ENCODE measurements at places on chromosomes 4 and X. TPM values are rescaled to one million over a fixed set of nuclear protein-coding genes. Genes with fewer than 3 reads are reported as not detected.

DNA sequence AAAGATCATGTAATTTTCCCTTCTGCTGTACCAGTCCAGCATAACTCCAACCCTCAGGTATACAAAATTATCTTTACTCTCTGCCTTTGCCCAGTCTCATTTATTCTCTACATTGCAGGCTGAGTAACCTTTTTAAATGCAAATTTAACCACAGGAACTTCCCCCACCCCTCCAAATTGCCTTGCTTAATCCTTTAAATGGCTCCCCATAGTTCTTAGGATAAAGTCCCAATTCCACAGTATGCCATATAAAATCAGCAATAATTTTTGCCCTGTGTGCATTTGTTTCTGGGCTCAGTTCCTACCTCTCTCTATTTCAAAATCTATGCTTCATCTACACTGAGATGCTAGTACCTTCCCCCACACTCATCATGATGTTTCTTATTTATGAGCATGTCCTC lies 879.7 kb downstream of the RPA4 start:
- DNase-seq: no peak

SMIM31 gene
- not detected for total RNA-seq

DNA sequence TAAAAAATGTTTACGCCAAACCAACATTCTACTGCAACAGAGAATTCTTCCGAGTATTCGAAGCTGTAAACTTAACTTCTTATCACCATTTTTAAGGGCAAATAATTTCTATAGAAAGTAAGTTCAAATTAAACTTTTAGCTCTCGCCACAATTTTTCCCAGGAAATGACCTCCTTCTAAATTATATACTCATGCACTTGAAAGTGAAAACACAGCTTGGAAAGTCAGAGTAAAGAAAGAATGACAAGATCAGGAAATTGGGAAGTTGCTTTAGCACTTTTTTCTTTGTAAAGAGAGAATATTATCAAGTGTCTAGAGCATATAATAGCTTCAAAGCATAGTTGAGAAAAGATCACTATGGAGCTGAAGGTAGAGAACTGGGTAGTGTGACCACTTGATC lies 1.2 kb downstream of the CYBB start:
- no peak for DNase-seq

CCDC149 gene
- 4.8 TPM for total RNA-seq

DNA sequence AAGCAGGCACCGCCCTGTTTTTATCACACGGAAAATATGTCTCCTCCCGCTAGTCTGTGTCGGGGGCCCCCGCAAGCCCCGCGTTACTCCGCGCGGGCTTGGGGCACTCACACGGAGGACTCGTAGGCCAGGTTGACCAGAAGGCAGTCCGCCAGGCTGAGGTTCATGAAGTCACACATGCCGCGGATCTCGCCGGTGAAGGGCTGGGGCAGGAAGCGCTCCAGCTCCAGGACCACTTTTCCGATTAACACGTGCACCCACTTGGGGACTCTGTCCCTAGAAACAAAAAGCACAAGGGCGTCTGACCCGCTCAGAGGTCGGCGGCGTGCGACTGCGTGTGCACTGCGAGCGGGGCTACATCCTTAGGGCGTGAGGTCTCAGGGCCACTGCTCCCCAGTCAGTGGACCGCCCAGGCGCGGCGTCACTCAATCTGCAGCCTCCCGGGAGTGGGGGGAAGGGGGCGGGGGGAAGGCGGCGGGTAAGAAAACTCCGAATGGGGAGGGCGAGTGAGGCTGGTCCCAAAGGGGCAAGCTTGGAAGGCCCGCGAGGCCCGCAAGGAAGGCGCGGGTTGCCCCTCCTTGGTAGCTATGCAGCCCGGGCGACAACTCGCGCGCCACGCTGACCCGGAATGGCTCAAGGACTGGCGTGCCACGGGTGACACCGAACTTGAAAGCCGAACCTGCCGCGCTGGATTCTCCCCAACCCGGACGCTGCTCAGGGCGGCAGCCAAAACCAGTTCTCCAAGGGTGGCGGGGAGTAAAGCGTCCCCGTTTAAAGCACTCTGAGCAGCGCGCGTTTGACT lies 722 bp downstream of the NAAA start:
- DNase-seq: peak; percentile 74

GRCh38 chr4:85062466-85062865 lies 96.0 kb upstream of the WDFY3 start:
- no peak for DNase-seq

PDCL2 gene
- total RNA-seq: 0.21 TPM

DNA sequence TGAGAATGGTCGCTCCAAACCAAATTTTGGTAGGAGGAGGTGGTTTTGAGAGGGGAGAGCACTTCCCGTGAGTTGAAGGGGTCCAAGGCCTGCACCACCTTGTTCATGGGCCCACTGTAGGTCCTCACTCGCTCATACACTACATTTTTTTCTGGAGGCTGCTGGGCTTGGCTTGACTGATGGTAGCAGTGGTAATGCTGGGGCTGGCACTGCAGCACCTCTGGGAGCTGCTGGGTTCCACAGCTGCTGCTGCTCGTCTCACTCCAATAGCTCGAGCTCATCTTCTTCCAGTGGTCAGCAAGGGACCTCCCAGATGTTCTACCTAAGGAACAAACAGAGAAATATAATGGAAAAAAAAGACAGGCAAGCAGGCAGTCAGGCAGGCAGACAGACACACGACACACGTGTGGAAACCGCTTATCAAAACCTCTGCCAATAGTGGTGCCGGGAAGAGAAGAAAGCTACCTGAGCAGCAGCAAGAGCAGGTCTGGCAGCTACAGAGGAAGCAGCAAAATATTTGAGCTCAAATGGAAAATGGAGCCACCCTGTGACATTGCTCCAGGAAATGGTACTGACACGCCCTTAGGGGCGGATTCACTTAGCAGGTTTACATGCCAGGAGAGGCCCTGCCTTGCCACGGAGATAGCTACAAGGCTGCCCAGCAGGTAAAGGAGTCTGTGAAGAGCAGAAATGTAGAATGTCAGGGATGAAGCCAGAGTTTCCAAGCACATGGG lies at the start of gene POF1B:
Gene POF1B, minus strand, starts transcription at position 492 of the 734 bp plus-strand sequence. Its CDS starts 211 bp downstream, at position 281.
- DNase-seq: no peak

DNA sequence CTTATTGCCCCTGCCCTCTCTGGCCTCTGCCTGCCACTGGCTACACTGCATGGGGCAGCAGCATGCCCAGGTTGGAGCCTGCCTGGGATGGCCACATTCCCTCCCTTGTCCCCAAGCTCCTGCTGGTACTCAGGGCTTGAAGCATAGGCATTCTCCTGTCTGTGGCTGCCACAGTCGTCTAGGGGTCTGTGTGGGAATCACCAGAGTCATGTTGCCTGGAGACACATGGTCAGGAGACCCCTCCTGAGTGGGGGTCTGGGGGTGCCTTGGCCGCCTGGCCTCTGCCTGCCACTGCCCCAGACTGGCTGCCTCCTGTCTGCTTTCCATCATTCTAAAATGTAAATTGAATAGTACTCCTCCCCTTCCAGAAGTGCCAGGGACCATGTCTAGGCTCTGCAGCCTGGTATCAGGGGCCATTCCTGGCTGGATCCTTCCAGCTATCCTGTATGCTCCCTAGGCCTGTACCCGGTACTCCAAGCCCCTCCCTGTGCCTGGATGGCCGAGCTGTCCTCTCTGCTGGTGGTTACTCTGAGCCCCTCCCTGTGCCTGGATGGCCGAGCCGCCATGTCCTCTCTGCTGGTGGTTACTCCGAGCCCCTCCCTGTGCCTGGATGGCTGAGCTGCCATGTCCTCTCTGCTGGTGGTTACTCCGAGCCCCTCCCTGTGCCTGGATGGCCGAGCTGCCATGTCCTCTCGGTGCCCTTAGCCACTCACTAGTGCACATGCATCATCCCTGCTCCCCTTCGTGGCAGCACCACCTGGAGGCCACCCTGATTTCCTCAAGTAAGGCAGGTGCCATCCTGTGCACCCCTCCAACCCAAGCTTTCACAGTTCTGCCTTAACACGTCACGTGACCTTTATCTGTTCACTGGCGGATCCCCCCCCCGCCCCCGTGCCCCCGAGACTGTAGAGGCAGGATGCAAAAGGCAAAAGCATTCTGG lies 5.5 kb upstream of the NKX1-1 start:
- DNase-seq: no peak

- DNase-seq: peak; percentile 42
Measured at GRCh38 chrX:9785944-9786797, at the start of gene SHROOM2. SHROOM2 (plus strand) TSS chrX:9786429; CDS start chrX:9786546, 117 bp downstream.

- DNase-seq: no peak
Measured at GRCh38 chrX:93637591-93637990, 35.8 kb downstream of the NAP1L3 start.

- no peak for DNase-seq
Measured at GRCh38 chr4:103443324-103443723, 245.2 kb upstream of the CENPE start.

GRCh38 chr4:14399848-14400247 lies 602.4 kb upstream of the CPEB2 start:
- DNase-seq: no peak

DNA sequence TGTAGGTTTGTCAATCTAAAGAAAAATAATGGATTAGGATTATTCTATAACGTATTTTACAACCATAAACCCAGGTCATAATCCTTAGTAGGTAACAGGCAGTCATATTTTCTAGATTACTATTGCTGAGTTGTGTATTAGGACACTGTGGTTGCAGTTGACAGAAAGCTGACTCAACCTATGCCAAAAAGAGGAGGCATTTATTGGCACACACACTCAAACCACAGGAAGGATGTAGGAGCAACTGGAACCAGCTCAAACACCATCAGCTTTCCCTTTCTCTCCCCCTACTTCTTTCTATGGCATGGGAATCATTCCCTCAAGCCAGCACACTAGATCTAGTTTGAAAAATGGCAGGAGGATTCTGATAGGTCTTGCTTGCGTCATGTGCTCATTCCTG lies 136.4 kb upstream of the FAM9C start:
- DNase-seq: no peak

DNA sequence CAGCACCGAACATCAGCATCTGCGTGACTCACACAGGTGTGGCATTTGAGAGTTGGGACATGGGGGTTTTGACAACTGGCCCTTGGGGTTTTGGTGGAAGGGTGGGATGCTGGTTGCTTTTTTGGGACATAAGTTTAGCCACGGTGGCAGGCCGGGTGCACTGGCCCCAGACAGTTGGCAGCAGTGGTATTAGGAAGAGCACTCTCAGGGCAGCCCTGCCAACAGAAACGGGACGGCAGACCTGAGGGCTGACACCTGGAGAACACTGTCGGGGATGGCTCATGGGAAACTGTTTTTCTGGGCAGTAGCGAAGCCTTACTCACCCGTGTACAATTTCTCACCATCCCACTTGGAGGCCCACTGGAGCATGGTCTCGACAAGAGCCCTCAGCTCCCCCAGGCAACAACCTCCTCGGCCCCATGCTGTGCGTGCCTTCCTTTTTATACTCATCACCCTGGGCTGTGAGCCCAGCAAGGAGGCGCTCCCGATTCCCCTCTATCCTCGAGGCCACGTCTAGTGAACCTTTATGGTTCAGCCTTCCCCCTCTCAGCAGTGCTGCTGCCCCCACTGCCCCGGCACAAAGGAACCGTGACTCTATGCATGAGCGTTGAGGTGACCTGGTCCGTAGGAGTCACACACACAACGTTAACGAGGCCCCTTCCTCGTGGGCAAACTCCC lies 30.6 kb downstream of the WDR1 start:
- DNase-seq: no peak

DNA sequence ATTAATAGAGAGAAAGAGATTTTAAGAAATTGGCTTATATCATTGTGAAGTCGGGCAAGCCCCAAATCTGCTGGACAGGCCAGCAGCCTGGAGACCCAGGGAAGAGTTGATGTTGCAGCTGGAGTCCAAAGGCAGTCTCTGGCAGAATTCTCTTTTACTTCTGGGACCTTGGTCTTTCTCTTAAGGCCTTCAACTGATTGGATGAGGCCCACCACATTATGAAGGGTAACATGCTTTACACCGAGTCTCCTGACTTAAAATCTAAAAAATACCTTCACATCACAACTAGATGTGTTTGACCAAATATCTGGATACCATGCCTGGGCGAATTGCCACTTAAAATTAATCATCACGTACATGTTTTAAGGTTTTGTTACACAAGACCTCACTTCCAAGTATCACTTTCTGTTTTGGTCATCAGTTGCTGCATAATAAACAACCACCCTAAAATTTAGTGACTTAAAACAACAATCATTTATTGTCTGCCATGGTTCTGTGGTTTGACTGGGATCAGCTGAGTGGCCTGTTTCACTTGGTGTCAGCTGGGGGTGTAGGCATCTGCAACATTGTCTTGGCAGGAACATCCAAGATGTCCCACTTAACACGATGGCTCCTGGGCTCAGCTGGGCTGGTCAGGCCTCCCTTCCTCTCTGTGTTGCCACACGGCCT lies 3.4 kb downstream of the CD38 start:
- DNase-seq: no peak
